ENCODE measurements at places on chromosomes 4 and X.
A peak's percentile ranks its signal among the peaks of the same experiment; 100 is the strongest.

- peak; percentile 20 for DNase-seq
Measured at GRCh38 chr4:87551361-87551760, 22.2 kb upstream of the SPARCL1 start.

DNA sequence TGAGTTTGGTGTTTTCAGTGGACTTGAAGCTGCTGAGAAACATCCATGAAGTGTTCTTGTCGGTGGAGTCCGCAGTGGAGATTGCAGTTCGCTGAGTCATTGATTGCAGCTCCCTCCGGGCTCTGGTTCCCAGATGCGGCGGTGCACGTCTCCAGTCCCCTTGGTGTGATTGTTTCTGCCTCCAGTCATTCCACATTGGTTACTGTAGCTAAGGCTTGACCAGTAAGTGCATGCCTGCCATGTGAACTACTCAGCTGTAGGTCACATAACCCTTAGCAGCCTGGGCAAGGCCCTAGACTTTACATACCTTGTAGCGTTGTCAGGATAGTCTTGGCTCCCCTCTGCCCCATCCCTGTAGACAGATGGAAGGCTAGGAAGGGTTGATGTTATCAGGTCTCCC lies 53.8 kb upstream of the CLCN4 start:
- DNase-seq, result no peak

- no peak for DNase-seq
Measured at GRCh38 chrX:23554304-23554703, 113.0 kb upstream of the PRDX4 start.

DNA sequence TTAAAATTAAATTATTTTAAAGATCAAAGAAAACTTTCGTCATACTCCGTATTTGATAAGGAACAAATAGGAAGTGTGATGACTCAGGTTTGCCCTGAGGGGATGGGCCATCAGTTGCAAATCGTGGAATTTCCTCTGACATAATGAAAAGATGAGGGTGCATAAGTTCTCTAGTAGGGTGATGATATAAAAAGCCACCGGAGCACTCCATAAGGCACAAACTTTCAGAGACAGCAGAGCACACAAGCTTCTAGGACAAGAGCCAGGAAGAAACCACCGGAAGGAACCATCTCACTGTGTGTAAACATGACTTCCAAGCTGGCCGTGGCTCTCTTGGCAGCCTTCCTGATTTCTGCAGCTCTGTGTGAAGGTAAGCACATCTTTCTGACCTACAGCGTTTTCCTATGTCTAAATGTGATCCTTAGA lies at the start of gene CXCL8:
Gene CXCL8, plus strand, starts transcription at position 217 of the 426 bp plus-strand sequence. Its CDS starts 90 bp downstream, at position 307.
- no peak for DNase-seq

DNA sequence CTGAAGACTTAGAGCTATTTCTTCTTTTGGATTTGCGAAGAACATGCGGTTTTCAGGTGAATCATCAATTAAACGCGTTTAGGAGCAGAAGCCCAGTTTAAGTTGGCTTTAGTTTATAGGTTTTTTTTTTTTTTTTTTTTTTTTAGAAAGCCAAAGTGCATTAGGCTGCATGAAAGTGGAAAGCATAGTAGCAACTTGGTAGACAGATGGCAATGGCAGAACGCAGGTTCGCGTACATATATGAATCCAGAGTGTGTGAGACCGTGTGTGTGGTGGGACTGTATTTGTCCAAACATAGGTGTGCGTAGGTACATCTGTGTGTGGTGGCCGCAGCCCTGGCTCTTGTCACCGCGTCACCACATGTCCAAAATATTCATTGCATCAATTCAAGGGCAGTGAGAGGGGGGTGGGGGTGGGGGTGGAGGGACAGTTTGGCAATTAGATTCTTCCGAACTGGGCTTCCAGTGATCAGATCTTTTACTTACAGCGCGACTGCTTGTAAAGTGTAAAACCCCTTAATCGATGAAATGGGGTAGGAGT lies 901 bp downstream of the JADE1 start:
- no peak for DNase-seq

- DNase-seq, result no peak
Measured at GRCh38 chr4:179530958-179531357, 2088.7 kb upstream of the AGA start.

DNA sequence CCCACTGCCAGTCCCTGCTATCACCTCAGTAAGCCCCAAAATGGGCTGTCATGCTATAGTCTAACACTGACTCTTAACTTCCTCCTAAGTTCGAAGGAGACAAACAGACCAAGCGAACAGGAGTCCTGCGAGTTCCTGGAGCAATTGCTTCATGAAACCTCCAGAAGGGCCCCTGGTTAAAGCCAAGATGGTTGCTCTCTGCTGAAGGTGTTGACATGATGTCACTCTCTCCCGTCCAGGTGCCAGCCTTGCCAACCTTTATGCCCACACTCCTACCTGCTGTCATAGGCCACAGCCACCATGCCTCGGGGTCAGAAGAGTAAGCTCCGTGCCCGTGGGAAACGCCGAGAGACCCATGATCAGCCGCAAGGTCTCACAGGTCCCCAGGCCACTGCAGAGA lies at the start of gene MAGEB6B:
Gene MAGEB6B, plus strand, starts transcription at position 301 of the 400 bp plus-strand sequence. Its CDS starts 0 bp downstream, at position 301.
- DNase-seq, result no peak

DNA sequence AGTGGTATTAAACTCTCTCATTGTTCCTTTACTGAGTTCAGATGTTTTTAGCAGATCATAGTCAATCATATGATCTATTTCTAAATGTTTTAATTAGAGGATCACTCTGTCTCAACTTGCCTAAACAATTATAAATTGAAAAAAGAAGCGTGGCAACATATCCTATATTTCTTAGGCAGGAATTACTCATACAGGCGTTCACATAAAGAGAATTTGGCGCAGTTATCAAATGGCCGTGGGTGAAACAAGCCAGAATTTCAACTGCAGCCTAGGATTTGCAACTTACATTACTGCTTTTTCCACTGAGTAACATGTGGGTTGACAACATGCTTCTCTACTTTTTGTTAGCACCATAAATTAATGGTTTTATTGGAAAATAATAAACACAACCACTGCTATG lies 141.3 kb downstream of the CPE start:
- DNase-seq, result no peak

DNA sequence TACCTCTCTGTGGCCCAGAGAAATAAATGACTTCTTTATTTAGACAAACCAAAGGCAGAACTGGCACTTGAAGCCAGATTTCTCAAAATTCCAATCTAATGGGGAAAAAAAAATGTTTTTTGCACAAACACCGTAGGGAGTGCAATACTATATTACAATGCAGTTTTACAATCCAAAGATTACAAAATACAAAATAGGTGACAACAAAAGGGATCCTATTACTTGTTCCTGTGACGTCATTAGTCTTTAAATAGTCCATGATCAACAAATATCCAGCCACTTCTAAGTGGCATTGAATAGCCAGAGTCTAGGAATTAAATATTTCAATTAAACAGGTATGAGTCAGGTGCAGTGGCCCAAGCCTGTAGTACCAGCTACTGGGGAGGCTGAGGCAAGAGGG lies 3.0 kb upstream of the APBB2 start:
- DNase-seq, result no peak

GRCh38 chr4:55337944-55338343 lies 8.1 kb upstream of the SRD5A3 start:
- DNase-seq, result no peak

- no peak for DNase-seq
Measured at GRCh38 chr4:77284036-77284435, 127.0 kb downstream of the CCNG2 start.

DNA sequence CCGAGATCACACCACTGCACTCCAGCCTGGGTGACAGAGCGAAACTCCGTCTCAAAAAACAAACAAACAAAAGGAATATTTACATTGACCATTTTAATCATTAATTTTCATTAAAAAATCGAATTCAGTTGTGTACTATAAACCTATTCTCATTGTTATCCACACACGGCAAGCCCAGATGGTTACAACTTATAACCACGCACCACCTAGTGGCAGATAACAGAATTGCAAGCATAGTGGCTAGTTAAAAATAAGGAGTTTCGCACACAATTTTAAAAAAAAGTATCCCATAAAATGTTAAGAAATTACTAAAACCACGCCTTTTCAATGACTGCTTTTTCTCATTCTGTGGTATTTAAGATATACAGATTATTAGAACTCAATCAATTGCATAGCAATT lies 25.4 kb downstream of the MBNL3 start:
- no peak for DNase-seq

GRCh38 chr4:61583696-61584095 lies 383.6 kb downstream of the ADGRL3 start:
- DNase-seq, result no peak

DNA sequence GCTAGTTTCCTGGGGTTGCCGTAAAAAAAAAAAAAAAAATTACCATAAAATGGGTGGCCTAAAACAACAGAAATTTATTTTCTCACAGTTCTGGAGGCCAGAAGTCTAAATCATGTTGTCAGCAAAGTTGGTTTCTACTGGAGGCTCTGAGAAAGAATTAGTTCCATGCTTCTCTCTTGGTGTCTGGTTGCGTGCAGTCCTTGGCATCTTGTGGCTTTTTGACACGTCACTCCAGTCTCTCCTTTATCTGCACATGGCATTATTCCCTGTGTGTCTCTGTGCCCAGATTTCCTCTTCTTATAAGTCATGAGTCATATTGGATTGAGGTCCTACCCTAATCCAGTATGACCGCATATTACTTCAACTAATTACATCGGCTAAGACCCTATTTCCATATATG lies 38.7 kb downstream of the SPATA4 start:
- DNase-seq, result no peak

DNA sequence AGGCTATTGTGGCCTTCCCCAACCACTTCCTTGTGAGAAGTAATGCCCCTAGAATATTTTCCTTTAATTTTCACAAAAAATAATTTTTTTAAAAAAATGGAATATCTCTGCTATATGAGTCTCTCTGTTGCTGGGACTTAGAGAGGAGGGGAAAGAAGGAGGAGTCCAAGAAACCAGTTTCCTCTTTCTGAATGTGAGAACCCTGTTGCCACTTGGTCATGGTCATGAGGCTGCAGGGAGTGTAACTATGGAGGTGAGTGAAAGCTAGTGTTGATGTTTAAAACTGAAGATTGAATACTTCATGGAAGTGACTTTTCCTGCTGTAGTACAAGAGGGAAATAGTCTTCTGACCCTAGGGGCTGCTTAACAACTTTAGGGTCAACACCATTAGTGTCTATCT lies 20.4 kb downstream of the KIAA1210 start:
- DNase-seq, result no peak

GRCh38 chrX:120286733-120287512 lies 24.3 kb downstream of the TMEM255A start:
- no peak for DNase-seq

- DNase-seq, result no peak
Measured at GRCh38 chr4:89009115-89009514, 47.9 kb downstream of the FAM13A start.

GRCh38 chr4:139711461-139711860 lies 45.8 kb downstream of the MGST2 start:
- DNase-seq, result no peak

GRCh38 chrX:110944311-110944750 lies 148.7 kb upstream of the CHRDL1 start:
- no peak for DNase-seq

DNA sequence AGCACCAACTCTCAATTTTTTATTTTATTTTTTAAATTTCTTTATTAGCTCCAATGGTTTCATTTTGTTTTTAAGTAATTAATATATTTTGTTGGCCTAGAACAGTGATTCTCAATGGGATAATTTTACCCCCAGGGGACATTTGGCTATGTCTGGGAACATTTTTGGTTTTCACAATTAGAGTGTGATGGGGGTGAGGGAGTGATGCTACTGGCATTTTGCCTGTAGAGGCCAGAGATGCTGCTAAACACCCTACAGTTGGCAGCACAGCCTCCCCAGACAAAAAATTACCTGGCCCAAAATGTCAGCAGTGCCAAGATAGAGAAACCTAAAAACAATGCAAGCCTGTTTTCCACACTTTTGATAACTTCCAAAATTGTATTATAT lies 64.6 kb downstream of the HHIP start:
- DNase-seq, result no peak

DNA sequence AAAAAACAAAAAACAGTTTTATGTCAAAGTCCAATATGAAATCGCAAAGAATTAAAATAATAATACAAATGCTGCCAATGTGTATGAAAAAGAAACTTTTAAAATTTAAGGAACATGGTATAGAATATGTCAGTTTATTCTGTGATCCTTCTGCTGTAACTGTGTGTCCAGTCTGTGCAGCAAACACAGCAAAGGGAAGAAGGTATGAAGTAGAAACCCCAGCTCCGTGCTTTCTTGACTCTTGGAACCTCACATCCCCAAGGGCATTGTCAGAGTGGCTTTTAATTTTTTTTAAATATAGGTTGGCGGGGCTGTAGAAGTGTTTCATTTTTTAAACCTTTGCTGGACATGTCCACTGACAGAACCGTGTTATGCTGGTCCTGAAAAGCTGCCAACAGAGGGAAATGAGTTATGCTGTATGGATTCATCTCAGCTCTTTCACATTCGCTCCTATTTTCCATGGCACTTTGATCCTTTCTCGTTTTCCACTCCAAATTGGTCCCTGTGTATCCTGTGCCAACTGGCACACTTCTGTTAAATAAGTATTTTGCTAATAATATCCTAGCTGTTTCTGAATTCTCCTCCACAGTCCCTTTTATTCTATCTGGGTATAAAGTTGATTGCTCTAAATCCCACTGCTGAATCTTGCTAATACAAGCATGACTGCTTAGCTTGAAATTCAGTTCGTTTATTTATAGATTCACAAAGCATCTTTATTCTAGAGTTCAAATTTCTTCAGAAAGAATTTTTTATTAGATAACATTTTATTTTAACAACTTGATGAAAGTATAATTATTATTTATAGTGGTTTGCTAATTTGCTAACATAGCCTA lies 127.0 kb upstream of the DDIT4L start:
- no peak for DNase-seq

DNA sequence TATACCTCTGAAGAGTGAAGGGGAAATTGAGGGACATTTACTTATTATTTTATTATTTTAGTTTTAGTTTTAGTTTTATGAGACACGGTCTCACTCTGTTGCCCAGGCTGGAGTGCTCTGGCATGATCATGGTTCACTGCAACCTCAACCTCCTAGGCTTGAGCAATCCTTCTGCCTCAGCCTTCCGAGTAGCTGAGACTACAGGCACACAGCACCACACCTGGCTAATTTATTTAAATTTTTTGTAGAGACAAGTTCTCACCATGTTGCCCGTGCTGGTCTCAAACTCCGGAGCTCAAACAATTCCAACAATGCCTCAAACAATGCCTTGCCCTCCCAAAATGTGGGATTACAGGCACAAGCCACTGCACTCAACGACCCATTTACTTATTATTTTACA lies 68.4 kb upstream of the BMP2K start:
- DNase-seq, result no peak

- DNase-seq, result no peak
Measured at GRCh38 chr4:165874791-165875371, 1.8 kb downstream of the TLL1 start.

- peak; percentile 27 for DNase-seq
Measured at GRCh38 chrX:38999967-39000745, 198.9 kb downstream of the MID1IP1 start.

GRCh38 chr4:166279261-166279660 lies 406.2 kb downstream of the TLL1 start:
- no peak for DNase-seq

DNA sequence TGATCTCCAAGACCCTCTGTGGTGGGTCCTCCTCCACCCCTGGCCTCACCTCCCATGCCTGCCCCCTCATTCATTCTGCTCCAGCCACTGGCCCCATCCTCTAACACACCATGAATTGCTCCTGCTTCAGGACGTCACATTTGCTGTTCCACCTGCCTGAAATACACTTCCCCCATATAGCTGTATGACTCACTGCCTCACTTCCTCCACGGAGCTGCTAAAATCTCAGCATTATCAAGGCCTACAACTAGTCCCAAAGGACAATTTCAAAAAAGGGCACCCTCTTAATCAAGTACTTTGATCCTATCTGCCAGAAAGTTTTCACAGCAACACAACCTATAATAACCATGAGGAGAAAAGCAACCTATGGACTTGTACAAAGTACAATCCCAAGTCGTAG lies 43.6 kb upstream of the PHOX2B start:
- no peak for DNase-seq

Data from vagina (tissue), 2 donors.